ENCODE measurements at places on chromosomes 13 and 19.

DNA sequence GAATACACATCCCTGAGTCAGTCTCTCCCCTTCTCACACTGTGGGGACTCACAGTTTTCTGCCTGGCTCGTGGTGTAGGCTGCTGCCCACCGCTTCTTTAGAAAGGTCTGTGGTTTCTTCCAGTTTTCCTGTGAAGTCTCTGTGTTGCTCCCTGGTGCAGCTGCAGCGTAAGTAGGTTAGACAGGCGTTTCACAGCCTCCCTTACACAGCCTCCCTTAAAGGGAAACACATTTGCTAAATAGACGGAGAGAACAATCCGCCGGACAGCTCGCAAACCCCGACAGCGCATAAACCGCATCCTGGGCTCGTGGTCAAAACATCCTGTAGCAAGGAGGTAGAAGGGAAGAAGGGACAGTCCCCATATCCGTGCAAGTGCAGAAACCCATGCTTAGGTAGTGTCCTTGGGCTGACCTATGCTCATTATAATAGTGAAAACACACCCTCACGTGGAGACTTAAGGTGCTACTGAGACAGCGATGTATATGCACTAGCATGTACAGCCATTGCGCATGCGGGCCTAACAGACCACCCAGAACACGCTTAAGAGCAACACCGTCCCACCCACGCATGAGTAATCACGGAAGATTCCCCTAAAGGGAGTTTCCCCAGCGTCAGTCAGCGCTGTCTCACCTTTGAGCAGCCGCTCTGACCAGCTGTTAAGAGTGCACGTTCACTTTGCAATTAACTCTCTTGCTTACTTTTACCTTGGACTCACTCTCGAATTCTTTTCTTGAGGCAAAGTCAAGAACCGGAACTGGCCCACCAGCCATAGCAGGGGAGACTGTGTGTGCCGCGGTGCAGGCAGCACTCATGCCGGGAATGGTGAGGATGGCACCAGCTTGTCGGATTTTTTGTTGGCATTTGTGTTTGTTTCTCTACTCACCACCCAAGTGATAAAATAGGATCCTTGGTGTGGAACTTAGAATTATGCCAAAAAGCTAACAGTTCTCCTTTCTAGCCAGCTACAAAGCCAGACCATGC, 16.6 kb downstream of the SIGLEC8 start:
- DNase-seq, result no peak

GRCh38 chr13:22562116-22562515, 618.7 kb upstream of the SGCG start:
- no peak for DNase-seq

DNA sequence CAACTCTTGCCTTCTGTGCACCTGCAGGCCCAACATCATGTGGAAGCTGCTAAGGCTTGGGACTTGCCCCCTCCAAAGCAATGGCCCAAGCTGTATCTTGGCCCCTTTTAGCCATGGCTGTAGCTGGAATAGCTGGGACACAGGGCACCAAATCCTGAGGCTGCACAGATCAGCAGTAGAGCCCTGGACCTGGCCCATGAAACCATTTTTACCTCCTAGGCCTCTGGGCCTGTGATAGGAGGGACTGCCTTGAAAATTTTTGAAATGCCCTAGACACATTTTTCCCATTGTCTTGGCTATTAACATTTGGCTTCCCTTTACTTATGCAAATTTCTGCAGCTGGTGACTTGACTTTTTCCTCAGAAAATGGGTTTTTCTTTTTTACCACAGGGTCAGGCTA, 68.7 kb downstream of the ING1 start:
- DNase-seq, result no peak

- no peak for DNase-seq
Measured at GRCh38 chr19:57974434-57974833, at the start of gene C19orf18. TSS of gene C19orf18 (minus strand) at chr19:57974534. CDS start at chr19:57974432, 102 bp downstream.

- no peak for DNase-seq
Measured at GRCh38 chr13:45786293-45786920, 65.1 kb downstream of the SIAH3 start.

- no peak for DNase-seq
Measured at GRCh38 chr19:18109733-18110608, 12.4 kb downstream of the MAST3 start.

- no peak for DNase-seq
Measured at GRCh38 chr19:7069904-7070226, 362 bp downstream of the ZNF557 start.

DNA sequence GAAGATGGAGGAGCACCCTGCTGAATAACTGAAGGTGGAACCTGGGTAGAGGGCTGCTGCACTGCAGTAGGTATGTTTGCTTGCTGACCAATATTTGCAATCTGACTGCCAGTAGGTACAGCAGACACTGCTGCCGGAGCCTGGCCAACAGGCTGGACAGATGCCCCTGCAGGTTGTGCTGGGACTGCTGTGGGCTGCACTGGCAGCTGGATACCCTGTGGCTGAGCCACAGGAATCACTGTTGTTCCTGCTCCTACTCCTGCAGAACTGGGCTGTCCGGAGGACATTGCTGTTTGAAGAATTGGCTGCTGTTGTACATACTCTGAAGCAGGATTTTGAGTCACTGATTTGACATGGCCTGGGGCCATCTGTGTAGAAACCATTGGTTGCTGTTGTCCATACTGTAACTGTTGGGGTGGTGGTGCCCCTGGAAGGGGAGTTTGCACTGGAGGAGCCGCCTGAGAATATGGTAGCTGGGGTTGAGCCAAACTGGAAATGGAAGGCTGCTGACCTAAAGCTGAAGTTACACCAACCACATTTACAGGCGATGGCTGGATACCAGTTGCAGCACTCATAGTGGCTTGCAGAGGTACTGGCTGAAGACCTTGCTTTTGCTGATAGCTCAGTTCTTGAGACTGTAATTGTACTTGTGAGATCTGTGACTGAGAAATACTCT, 2.2 kb downstream of the TSC22D1 start:
- no peak for DNase-seq

DNA sequence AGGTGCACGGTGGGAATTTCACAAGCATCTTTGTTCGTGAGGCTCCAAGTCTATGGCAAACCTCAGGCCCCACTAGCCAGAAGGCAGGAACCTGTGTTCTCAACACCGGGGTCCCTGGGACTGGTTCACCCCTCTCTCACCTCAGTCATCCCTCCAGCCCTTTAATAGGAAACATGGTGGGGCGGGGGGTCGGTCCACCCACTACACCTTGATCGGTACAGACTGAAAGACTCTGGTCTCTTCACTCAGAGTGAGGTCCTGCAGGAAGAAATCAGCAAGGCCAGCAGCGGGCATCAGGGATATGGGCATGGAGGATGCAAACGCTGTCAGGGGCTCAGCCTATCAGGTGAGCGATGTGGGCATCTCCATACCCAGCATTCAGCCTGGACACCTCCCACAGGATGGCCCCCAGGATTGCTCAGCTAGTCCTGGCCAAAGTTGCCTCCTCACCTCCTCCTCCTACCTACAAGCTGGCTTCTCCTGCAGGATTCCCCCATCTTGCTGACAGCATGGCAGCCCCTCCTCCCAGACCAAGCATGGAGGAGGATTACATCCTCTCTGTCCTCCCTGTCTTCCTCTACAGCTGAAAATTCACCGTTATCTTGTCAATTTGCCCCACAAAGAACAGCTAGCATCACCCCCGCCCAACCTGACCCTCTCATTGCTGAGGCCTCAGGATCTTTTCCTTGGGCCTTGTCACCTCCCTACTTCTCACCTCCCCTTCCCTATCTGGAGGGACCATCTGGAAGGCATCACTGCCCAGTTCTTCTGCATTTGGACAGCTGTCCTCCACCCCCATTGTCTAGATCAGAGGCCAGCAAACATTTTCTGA, 37.3 kb upstream of the CD33 start:
- DNase-seq, result no peak

DNA sequence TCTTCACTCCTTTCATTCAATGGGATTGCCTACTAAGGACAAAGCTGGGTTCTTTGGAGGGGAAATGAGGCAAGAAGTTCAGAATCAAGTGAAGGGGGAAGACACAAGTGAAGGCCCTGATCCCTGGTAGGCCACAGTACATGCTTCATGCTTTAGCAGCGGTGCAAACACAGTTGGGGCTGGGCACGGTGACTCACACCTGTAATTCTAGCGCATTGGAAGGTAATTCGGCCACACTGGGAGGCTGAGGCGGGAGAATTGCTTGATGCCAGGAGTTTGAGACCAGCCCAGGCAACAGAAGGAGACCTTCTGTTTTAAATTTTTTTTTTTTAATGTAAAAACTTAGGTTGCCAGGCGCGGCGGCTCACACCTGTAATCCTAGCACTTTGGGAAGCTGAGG, 23.4 kb upstream of the GATAD2A start:
- no peak for DNase-seq

- DNase-seq, result no peak
Measured at GRCh38 chr13:71772361-71772760, 94.6 kb downstream of the DACH1 start.

- no peak for DNase-seq
Measured at GRCh38 chr19:55441692-55442321, 1.3 kb downstream of the SHISA7 start.

GRCh38 chr19:4547303-4548237, 7.7 kb upstream of the LRG1 start:
- DNase-seq, result no peak

DNA sequence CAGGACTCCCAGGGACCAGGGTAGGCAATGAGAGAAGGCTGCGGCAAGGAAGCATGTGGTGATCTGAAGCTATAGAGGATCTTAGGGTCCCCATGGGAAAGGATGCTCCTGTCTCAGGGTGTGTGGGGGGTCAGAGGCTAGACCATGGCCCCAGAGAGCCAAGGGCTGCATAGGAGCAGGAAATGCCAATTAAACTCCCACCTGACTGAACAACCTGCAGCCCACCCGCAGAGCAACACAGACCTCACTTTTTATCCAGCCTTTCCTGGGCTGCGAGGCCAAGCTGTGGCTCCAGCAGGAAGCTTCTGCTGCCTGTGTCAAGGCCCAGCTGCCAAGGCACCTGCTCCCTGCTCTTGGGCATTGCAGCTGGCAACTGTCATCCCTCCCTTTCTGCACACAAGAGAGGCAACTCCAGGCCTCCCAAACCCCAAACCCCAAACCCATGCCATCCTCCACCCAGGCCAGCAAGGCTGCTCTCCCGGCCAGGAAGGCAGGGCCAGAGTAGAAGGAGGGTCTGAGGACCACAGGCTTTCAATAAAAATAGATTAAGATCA, 290.1 kb downstream of the FOXO1 start:
- DNase-seq, result no peak

- DNase-seq, result no peak
Measured at GRCh38 chr13:21701460-21701859, 30.6 kb downstream of the FGF9 start.

- no peak for DNase-seq
Measured at GRCh38 chr13:97017322-97017721, 23.0 kb upstream of the OXGR1 start.

DNA sequence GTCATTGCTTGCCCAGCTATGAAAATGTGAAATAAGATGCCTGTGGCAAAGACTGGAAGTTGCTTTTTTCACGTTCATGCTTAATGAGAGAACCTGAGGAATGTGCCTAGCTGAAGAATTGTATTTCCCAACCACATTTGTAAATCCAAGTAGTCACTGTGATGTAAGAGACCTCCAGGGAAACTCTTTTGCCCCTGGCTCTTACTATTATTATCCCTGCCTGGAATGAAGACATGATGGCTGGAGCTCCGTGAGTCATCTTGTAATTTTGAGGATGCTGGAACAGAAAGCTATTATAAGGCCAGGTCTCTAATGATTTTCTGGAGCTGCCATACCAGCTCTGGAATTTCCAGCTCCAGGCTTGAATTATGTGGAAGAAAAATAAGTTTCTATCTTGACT, 894.3 kb downstream of the DIAPH3 start:
- DNase-seq, result no peak

DNA sequence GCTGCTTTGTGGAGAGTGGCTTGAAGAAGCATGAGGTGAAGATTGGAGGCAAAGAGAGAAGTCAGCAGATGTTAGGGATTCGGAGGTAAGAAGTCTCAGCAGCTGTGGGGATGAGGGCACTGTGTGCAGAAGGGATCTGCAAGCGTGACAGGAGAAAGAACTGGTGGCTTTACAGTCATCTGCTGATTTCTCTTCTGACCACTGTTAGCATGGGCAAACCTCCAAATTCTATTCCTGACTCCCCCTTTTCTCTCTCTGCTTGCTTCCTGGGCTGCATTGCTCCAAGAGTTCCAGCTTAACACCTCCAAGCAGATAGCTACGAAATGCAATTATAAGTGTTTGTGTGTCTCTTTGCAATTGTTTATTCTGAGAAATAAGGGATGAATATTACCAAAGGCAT, 159.6 kb downstream of the GGACT start:
- DNase-seq, result no peak

DNA sequence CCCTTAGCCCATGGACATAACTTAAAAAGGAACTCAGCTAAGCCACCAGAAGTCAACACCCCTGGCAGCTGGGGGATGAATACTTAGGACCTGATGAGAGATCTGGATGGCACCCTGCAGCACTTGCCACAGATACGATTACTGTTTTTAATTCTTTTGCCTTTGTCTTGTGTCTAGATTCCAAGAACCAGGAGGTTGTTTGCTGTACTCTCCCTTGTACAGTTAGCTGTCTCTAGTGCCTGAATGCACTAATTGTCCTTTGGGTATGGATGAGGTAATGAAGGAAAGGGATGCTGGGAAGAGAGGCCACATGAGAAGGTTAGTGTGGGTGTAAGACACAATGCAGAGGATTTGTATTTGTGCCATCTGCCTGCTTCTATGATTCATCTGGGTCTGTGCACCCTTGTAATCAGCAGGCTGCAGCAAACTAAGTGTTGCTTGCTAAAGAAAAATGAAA, 385.8 kb downstream of the KCNRG start:
- no peak for DNase-seq

GRCh38 chr19:13712767-13713201, 51.5 kb upstream of the MRI1 start:
- DNase-seq, result no peak

DNA sequence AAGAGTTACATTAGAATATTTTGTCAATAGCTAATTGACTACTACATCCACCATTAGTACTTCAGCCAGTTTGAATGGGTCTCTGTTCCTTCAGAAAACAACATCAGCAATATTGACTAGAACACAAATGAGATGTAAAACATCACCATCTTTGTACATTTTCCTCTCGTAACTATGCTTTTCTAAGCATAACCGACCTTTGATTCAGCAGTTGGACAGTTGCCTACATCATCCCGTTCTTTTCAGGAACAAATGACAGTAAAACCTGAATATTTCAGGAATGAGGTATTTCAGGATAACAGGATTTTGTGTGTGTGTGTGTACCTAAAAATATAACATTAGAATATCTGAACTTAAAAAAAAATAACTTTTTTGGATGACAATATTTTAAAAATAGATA, 60.9 kb downstream of the STARD13 start:
- DNase-seq, result no peak
